ENCODE measurements at places on chromosomes 5 and 9. TPM values are rescaled to one million over a fixed set of nuclear protein-coding genes. Genes with fewer than 3 reads are reported as not detected.

GRCh38 chr9:83508067-83508466 is 30.1 kb downstream of the FRMD3 start:
- H3K27me3 ChIP-seq, result no peaks in the 10 kb centered on the region
- no peak overlapping the region for H3K4me3 ChIP-seq
- H3K36me3 ChIP-seq, result 0 out of 2 replicates have a peak, but pooled peaks cover 6% of the 10 kb centered on the region

The RELL2 gene
- 10.1 TPM for total RNA-seq

GRCh38 chr9:7243838-7244237 is 486.1 kb downstream of the KDM4C start:
- no peak for DNase-seq
- H3K4me3 ChIP-seq, result no peak overlapping the region
- no peaks in the 10 kb centered on the region for H3K36me3 ChIP-seq
- no peaks in the 10 kb centered on the region for H3K4me1 ChIP-seq
- no peak overlapping the region for H3K27ac ChIP-seq

The LURAP1L gene
- total RNA-seq, result 0.31 TPM

All from SJSA1 (cell line).